Progenitor cell of endocrine pancreas (in vitro differentiated cells): ENCODE measurements at places on chromosomes 11 and 22. TPM values are rescaled to one million over a fixed set of nuclear protein-coding genes. Genes with fewer than 3 reads are reported as not detected.

DNA sequence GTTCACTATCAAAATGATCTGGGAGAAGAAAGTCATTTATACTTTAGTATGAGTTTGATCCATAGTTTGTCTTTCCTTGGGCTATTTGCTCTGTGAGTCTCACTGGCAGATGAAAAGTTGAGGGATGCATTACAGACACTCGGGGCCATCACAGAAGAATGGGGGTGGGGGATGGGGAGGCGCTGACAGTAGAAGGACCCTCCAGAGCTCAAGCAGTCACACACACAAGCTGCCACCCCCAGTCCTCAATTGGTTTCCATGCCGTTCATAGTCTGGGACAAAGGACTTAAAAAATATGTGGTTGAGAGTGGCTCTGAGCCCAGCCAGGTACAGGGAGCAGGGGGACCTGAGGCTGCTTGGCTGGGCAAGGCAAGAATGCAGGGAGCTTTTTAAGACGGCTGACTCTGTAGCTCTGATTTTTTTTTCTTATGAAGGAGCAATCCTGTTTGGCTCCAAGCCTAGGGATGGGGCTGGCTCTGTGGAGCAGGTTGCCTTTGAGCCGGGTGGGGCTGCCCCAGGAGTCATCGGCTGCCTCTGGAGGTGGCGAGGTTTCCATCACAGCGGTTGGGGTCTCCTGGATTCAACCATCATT, 13.3 kb upstream of the ANO1 start:
- no peak for DNase-seq

- no peak for DNase-seq
Observed at GRCh38 chr11:13108416-13108815, 99.3 kb downstream of the RASSF10 start.

DNA sequence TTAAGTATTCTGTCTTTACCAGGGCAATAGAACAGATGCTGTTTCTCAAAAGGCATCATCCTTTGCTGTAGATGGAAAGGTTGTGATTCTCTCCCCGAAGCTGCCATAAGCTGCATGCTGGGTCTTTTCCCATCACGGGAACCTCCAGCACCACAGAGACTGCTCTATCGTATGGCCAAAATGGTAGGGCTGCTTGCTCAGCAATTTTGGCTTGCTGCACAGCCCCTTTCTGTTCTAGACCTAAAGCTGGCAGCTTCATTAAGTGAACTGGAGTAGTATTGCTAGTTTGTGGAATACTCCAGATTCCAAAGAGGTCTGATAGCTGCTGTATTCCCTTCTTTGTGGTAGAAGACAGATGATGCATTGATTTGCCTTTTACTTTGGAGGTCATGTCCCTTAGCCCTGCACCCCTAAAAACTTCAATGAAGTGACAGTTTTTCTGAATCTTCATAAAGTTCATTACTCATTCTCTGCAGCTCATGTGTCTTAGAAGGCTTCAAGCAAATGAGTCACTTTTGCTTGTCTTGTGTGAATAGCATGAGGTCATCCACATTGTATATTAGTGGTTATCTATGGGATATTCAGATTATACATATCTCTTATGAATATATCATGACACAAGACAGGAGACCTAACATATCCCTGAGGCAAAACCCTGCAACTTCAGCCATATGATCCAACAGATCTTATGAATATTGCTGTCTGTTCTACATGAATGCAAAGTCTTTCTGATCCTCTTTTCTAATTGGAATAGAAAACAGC, 245.3 kb downstream of the FAM76B start:
- DNase-seq, result no peak

- DNase-seq, result no peak
Observed at GRCh38 chr22:39905687-39906086, 4.8 kb downstream of the GRAP2 start.

DNA sequence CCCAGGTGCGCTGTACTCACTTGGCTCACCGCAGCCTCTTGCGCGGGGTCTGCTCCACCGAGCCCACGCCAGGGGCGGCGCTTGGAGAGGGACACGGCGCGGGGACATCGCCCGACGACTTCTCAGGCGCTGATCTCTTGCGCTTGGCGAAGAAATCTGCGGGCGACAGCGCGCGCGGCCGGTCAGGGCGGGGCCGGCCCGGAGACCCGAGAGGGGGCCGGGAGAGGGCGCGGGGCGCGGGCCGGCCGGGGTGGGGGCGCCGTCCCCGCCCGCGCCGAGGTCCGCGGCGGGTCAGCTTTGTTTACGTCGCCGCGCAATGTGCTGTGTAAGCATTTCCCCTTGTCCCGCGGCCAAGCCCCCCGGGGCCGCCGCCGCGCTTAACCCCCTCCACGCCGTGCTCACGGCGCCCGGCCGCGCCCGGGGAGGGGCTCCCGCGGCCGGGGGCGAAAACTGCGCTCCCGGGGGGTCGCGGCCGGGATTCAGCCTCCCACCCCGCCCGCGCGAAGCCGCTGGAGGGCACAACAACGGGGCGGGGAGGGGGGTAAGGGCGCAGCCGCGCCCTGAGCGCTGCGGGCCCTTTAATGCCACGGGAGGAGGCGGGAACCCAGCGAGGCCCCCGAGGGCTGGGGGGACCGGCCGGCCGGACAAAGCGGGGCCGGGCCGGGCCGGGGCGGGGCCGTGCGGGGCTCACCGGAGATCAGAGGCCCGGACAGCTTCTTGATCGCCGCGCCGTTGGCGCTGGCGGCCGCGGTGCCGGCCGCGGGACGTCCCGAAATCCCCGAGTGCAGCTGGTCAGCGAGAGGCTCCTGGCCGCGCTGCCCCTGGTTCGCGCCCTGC, 1.4 kb downstream of the CDKN1C start:
- DNase-seq, result no peak

- DNase-seq, result no peak
Observed at GRCh38 chr11:96614846-96615245, 225.0 kb downstream of the JRKL start.

- no peak for DNase-seq
Observed at GRCh38 chr11:76212086-76213035, 6.1 kb upstream of the WNT11 start.

DNA sequence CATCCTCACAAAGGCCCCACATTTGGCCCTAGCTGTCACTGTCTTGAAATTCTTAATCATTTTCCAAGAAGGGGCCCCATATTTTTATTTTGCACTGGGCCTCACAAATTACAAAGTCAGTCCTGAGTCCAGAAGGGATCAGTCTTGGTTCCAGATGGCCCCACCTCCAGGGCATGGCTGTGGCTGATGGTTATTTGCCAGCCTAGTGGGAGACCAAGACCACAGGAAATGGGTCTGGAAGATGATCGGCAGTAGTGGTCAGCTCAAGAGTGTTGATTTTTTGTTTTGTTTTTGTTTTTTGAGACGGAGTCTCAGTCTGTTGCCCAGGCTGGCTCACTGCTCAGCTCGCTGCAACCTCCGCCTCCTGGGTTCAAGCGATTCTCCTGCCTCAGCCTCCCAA, 47.1 kb upstream of the EMID1 start:
- DNase-seq, result no peak

DNA sequence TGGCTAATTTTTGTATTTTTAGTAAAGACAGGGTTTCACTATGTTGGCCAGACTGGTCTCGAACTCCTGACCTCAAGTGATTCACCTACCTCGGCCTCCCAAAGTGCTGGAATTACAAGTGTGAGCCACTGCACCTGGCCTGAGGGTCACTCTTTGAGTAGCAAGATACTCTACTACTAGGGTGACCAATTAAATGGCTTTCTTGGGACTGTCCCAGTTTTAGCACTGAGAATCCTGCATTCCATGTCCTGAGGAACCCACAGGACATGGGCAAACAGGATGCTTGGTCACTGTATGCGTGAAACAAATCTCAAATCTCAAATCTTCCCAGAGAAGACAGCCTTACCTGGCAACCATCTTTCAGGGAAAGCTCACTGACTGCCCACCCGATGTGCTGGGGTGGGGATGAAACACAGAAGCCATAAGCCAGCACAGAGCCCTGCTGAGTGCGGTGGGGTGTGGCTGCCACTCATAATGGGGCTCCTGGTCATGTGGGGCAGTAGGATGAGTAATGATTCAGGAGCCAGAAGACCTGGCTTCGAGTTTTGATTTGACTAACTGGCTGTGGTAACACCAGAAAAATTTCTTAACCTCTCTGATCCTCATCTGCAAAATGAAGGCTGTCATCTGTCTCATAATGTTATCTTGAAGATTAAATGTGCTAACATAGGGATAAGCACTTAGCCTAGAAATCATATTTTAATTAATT, 11.5 kb downstream of the CLMP start:
- DNase-seq, result no peak

CREB3L1 gene
- total RNA-seq, result 9.5 and 9.6 TPM in 2 replicates

DNA sequence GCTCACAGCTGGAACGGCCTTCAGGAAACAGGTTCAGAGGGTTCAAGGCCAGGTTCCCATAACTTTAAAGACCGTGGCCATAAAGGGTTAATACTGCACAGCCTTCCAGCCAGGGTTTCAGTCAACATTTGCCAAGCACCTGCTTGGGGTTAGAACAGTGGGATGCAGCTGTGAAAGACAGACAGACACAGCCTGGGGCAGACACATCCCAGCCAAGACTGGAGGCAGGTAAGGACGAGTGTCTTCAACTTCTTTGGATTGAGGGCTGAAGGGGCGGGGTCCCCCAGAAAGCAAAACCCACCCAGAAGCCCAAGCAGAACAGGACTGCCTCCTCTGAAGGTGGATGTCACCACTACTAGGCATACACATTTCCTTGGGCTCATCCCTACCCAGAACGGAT, 14.3 kb downstream of the ARFGAP2 start:
- DNase-seq, result no peak

- no peak for DNase-seq
Observed at GRCh38 chr11:19907008-19907579, 194.5 kb downstream of the NAV2 start.
